Mononuclear cell (primary cell): ENCODE measurements at places on chromosomes 7 and 10. TPM values are rescaled to one million over a fixed set of nuclear protein-coding genes. Genes with fewer than 3 reads are reported as not detected.

Gene TMEM176B
- 4.7 TPM for total RNA-seq

Gene PRSS37
- total RNA-seq: 0.10 TPM

Gene AGR2
- not detected for total RNA-seq

Gene RAMP3
- total RNA-seq: 0.31 TPM

Gene MLXIPL
- 0.42 TPM for total RNA-seq

Gene ATRNL1
- total RNA-seq: 0.21 TPM

Gene PDLIM1
- total RNA-seq: 19.9 TPM

Gene CYP3A5
- 0.10 TPM for total RNA-seq

Gene AZGP1
- total RNA-seq: not detected

Gene ITIH5
- total RNA-seq: 0.10 TPM

Gene PHKG1
- total RNA-seq: 3.1 TPM

Gene ST8SIA6
- total RNA-seq: 1.3 TPM

Gene PIK3CG
- 81.3 TPM for total RNA-seq

Gene FRMPD2
- total RNA-seq: not detected

Gene LRIT1
- total RNA-seq: not detected

Gene CCL24
- not detected for total RNA-seq

Gene CTTNBP2
- 0.10 TPM for total RNA-seq

Gene COL28A1
- 0.42 TPM for total RNA-seq

Gene ZNF503
- total RNA-seq: 4.7 TPM

Gene DGKB
- total RNA-seq: not detected

Gene BCL7B
- total RNA-seq: 60.7 TPM

Gene SPACDR
- total RNA-seq: 0.73 TPM

Gene RNF32
- 0.10 TPM for total RNA-seq

Gene ZNF853
- 3.8 TPM for total RNA-seq

Gene CALHM1
- total RNA-seq: not detected

Gene MYOF
- 5.2 TPM for total RNA-seq

Gene MYH16
- not detected for total RNA-seq

Gene ECHS1
- total RNA-seq: 13.5 TPM

Gene MYOZ1
- total RNA-seq: not detected

Gene DDX56
- total RNA-seq: 34.5 TPM

Gene ZCWPW1
- 3.3 TPM for total RNA-seq

Gene BNIP3
- total RNA-seq: 13.5 TPM

Gene NUPR2
- total RNA-seq: not detected

Gene NPTX2
- total RNA-seq: 0.42 TPM
